ENCODE measurements at places on chromosomes 12 and 14. TPM values are rescaled to one million over a fixed set of nuclear protein-coding genes. Genes with fewer than 3 reads are reported as not detected.

ANO2 gene
- 82.9 TPM for total RNA-seq

FAM90A1 gene
- not detected for total RNA-seq

SAMD15 gene
- 0.88 TPM for total RNA-seq

HRK gene
- total RNA-seq: not detected

METTL25 gene
- total RNA-seq: 7.7 TPM

SIX4 gene
- total RNA-seq: 0.51 TPM

ZFYVE21 gene
- total RNA-seq: 138 TPM

USP44 gene
- 5.4 TPM for total RNA-seq

CD69 gene
- 0.23 TPM for total RNA-seq
